Stimulated activated CD8-positive, alpha-beta memory T cell treated with anti-CD3 and anti-CD28 coated beads, Interleukin-7, amount 100 ng/mL, for 1 hour (primary cell): ENCODE measurements at places on chromosomes 2 and 18.

DNA sequence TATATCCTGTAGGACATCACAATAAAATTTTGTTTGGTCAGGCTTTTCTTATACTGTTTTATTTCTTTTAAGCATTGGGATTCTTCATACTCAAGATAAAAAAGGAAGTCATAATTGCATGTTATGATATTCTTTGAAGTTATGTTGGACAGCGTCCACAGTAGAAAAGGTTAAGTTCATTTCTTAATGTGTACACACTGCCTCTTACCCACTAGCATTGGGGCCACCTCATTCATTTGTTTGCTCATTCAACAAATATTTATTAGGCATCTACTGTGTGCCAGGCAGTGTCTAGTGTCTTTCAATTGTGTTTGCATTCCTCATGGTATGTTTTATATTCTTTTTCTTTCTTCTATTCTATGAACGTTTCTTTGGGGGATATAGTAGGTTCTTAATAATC, 70.2 kb downstream of the PTPRM start:
- no peak for DNase-seq

DNA sequence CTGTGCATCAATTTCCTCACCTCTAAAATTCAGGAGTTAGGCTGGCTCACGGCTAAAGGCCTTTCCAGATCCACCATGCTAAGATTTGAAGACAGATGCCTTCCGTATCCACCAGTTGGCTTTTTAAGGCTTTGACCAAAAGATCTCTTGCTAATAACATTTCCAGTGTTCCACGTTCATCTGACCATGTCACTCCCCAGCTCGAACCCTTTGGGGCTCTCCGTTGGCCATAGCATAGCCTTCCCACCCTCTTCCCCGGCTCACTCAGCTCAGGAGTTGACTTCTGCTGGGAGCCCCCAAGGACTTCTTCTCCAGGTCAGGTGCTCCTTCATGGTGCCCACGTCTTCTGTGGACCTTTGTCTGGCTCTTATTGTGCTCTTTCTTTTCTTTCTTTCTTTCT, 53.3 kb downstream of the MYCN start:
- DNase-seq, result no peak

DNA sequence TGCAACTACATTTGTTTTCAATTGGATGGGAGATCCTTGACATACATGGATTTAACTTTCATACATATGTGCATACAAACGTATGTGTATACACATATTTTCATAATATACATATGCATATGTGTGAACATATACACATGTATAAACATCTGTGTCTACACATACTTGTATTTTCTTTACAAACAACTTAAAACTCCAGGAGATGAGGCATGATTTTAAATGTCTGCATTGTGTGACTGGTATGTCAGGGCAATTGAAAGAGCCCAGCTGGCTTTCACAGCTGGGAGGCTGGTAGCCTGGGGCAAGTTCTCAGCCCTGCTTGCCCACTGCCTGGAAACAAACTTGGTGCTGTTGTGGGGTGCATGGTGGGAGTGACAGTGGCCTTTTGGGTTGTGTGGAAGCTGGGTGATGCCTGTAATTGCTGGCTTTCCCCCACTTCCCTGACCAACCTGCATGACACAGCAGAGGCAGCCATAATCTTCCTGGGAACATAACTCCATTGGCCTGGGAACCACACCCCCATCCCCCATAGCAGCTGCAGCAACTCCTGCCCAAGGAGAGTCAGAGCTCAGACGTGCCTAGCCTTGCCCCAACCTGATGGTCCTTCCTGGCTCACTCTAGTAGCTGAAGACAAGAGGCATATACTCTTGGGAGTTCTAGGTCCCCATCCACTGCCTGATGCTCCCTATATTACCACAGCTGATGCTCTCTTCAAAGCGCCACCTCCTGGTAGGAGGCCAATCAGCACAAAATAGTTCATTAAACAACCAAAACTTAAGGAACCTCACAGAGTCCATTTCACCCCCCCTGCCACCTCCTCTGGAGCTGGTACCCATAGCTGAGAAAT, 158.3 kb downstream of the CERS6 start:
- DNase-seq, result no peak

GRCh38 chr2:226155093-226155875, 644.3 kb downstream of the IRS1 start:
- no peak for DNase-seq
